ENCODE measurements at places on chromosomes 3 and 15.

DNA sequence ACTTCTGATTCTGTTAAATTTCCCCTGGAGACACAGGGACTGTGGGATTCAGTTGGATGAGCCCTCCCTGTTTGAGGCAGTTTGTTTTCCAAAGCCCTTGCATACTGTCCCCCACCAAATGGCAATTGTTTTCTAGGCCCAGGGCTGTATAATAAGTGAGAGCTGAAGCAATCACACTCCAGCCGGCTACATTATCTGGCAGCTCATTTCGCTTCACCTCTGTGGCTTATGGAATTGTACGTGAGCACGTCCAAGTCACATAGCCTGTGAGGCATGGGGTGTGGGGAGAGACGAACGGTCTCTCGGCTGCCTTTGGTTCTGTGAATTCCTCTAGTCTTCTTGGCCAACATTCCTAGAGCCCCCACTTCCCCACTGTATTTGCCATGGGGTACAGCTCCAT, 10.7 kb downstream of the RBP2 start:
- no peak for DNase-seq

DNA sequence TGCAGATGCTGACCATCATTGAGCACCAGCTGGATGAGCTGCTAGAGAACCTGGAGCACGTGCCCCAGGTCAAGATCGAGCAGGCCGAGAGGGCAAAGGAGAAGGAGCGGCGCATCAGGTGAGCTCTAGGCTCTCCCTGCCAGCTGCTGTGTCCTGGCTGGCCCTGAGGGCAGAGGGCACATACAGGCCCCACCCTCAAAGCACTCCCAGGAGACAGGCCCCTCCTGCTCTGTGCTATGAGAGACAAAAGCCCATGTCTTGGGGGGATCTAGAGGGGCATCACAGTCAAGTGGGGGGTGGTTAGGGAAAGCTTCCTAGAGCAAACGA, 39.5 kb downstream of the CFAP100 start:
- no peak for DNase-seq

DNA sequence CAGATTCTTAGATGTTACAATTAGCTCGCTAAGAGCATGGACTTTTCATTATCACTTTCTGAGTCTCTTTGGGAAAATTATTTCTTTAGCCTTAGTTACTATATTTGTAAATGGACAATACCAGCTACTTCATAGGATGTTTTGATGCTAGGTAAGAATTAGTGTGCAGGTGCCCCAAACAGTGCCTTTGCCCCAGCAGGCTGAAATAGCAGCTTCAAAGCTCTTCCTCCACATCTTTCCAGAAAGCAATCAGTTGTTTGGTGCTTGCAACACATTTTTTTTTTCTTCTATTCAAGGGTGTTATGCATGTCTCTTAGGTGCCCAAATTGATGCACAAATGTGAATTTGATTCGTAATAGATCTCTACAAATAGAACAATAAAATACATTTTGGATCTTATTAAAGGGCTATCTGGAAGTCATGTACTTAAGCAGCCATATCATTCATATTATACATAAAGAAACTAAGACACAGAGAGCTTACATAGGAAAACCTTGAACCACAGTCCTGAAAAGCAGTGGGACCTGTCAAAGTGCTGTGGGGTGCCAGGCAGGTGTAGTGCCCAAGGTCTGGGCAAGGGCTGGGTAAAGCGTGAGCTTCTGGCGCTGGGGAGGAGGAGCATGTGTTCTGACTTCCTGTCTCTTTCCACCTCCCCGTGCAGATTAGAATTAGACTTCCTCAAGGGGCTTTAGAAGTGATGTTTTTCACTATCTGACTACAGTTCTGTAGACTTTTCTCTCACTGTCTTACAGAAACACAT, 62.9 kb downstream of the FNDC3B start:
- no peak for DNase-seq

GRCh38 chr3:144843099-144843498, 871.5 kb downstream of the DIPK2A start:
- peak; percentile 5 for DNase-seq

DNA sequence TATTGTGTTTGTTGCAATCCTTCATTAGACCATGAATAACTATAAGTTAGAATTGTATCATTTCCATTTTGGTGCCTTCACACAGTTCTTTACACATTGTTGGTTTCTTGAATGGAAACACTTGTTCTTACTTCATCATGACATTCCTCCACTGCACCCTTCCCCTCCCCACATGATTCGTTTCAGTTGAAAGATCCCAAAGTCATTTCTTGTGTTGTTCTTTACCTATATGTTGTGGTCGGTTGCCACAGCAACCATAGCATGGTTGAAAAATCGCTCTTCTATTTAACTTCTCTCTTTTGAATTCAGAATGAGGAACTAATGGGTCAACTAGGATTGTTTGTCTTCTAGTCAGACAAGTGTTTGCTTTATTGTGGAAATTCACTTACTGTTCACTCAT, 103.3 kb downstream of the IL1RAP start:
- no peak for DNase-seq

All from ELF-1 (cell line).